ENCODE measurements at places on chromosomes 16 and 17.

DNA sequence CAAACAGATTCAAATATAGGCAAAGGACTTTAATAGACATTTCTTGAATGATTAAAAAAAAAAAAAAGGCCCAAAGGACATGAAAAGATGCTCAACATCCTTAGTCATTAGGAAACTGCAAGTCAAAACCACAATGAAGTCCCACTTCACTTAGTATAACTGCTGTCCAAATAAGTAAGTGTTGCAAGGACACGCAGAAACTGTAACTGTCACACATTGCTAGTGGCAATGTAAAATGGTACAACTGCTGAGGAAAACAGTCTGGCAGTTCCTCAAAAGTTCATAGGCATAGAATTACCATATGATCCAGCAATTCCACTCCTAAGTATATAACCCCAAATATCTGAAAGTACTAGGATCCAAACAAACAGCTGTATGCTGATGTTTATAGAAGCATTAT is 112.7 kb downstream of the BRIP1 start:
- no peak for ATAC-seq

GRCh38 chr16:66853261-66854139 is 9.3 kb downstream of the CA7 start:
- no peak for ATAC-seq

DNA sequence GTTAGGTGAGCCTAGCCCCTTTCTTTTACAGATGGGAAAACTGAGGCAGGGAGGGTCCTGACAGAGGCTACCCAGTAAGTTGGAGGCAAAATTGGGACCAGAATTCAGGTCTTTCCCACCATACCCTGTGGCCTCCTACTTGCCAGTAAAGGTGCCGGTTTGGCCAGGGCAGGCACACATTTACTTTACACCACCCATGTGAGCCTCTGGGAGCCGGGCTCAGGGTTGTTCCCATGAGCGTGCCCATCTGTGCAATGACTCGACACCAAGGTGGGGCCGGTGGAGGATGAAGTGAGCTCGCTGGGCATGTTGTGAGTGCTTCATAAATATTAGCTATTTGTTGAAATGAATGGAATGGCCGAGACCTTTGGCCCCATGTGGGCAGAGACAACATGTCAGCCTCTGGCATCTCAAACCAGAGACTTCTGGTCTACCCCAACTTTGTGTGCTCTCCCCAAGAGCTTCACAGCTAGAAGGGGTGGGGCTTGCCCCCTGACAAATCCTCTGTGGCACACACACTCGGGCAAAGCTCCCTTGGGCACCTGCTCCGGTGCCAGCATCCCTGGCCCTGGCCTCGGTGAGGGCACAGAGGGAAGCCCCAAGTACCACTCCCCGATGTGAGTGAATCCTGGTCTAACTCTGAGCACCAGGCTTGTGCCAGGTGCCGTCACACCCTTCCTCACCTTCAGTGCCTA is 60.1 kb downstream of the SRCIN1 start:
- no peak for ATAC-seq

- ATAC-seq, result no peak
Observed at GRCh38 chr17:43831633-43832032, 1.3 kb downstream of the MPP3 start.

- no peak for ATAC-seq
Observed at GRCh38 chr16:89915303-89916232, 3.1 kb upstream of the MC1R start.

- peak; percentile 43 for ATAC-seq
Observed at GRCh38 chr17:16986391-16986790, 14.5 kb upstream of the TNFRSF13B start.

- no peak for ATAC-seq
Observed at GRCh38 chr16:13335879-13336278, 434.5 kb downstream of the SHISA9 start.

GRCh38 chr16:86045591-86045971 is 146.6 kb downstream of the IRF8 start:
- no peak for ATAC-seq

DNA sequence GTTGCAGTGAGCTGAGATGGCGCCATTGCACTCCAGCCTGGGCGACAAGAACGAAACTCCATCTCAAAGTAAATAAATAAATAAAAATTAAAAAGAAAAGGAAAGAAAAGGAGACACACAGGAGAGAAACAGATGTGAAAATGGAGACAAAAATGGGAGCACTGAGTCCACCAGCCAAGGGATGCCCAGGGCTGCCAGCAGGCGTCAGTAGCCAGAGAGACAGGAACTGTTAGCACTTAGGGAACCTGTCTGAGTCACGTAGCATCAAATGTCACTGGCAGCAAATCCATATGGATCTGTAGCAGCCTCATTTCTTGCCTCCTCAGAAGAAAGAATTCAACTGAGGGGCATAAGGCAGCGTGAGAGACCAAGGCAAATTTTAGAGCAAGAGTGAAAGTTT is 79.7 kb downstream of the CYLD start:
- ATAC-seq, result peak; percentile 69

DNA sequence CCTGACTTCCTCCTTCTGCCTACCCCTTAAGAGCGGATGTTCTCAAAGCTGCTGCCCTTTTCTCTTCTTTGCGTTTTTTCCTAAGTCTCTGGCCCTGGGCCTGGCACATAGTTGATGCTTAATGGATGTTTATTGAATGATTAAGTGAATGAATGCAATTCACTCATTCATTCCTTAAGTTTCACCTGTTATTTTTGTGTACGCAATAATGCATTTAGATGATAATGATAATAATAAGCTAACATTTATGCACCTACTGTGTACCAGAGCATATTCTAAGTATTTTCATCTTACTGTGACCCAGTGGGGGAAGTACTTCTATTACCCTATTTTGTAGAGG is 4.4 kb downstream of the CCL5 start:
- ATAC-seq, result no peak

GRCh38 chr17:81130385-81131361 is 34.6 kb upstream of the PVALEF start:
- ATAC-seq, result peak; percentile 7

DNA sequence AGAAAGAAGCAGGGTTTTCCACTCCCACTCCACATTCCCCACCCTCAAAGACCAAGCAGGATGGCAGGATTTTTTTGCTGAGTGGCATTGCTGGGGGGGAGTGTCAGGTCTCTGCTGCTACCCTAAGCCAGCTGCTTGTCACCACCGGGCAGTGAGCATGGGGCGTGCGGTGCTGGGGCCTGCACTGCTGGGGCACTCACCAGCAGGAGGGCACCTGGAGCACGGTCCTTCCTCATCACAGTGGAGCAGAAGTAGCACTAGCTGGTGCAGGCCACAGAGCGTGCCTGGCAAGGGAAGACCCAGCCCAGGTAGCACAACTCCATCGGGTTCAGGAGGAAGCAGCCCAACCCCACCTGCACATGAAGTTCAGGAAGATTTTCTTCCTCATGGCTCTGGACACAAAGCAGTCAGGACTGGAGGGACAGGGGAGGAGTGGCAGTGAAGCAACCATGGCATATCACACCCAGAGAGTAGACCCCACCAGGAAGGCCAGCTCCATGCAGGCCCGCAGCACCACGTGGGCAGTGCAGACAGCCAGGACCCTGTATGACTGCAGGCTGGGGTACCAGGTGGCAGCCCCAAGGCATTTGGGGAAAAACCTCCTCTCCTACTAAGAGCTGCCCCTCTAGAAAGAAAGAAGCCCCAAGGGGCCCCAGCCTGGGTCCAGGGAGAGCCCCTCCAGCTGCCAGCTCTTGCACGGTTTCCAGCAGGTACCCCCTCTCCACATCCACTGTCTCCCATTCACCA is 16.7 kb upstream of the MYO18A start:
- no peak for ATAC-seq

DNA sequence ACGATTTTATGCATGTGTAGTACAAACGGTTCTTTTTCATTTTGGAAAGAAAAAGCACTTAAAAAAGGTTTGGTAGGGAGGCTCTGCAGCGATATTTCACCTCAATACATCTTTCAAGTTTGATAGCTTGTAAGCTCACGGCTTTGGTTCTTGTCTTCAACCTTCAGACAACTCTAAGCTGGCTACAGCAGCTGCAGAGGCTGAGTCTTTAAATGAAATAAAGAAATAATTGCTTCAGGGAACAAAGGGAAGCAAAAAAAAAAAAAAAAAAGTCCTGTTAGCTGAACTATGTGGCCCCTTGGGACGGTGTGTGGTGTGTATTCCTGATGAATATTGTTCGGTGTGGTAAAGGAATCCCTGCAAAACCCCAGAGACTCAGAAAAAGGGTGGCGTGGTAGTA is 265.1 kb downstream of the NTN1 start:
- ATAC-seq, result peak; percentile 43

- no peak for ATAC-seq
Observed at GRCh38 chr17:67700037-67700724, 17.6 kb upstream of the NOL11 start.

DNA sequence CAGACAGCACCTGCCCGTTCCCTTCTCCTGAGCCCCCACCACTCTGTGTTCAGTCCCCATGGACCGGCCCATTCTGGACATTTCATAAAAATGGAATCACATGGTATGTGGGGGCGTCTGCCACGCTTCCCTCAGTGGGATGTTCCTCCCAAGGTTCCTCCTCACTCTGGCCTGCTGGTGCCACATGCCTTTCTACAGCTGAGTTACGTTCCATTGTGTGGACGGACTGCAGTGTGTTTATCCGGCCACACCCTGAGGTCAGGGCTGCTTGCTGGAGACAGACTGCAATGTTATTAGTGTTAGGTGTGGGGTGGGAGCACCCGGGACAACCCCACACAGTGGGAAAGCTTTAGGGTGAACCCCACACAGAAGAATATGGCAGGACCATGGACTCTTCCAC is 5.9 kb upstream of the AATK start:
- ATAC-seq, result peak; percentile 44

DNA sequence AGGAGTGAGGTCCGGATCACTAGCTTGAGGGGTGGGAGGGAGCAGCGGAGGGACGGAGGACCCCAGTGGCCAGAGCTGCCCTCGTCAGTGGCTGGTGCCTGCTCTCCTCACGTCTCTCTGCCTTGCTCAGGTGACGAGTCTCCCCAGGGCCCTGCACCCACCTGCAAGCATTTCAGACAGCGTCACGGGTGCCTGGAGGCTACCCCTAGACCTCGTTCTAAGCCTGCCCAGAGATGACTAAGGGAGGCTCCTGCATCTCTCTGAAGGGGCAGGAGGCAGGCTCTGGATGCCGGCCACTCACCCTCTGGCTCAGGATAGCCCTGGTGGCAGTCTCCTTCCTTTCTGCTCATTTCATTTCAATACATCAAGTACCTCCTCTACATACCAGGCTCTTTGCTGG is 68.8 kb downstream of the MRC2 start:
- ATAC-seq, result peak; percentile 13

GRCh38 chr16:79049040-79049439 is 551.5 kb downstream of the MAF start:
- no peak for ATAC-seq

DNA sequence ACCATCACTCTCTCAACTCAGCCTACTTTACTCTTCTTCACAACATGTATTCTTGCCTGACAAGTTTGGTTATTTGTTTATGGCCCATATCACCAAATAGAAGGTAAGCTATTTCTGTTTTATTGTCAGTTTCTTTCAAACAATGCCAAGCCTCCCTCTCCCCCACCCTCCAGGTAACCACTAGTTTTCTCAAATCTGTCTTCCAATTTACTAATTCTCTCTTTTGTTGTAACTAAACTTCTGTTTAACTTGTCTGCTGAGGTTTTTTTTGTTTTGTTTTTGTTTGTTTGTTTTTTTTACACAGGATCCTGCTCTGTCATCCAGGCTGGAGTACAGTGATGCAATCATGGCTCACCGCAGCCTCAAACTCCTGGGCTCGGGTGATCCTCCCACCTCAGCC is 34.9 kb downstream of the CHCT1 start:
- ATAC-seq, result no peak

GRCh38 chr16:89507214-89507833 is 879 bp upstream of the SPG7 start:
- ATAC-seq, result no peak

DNA sequence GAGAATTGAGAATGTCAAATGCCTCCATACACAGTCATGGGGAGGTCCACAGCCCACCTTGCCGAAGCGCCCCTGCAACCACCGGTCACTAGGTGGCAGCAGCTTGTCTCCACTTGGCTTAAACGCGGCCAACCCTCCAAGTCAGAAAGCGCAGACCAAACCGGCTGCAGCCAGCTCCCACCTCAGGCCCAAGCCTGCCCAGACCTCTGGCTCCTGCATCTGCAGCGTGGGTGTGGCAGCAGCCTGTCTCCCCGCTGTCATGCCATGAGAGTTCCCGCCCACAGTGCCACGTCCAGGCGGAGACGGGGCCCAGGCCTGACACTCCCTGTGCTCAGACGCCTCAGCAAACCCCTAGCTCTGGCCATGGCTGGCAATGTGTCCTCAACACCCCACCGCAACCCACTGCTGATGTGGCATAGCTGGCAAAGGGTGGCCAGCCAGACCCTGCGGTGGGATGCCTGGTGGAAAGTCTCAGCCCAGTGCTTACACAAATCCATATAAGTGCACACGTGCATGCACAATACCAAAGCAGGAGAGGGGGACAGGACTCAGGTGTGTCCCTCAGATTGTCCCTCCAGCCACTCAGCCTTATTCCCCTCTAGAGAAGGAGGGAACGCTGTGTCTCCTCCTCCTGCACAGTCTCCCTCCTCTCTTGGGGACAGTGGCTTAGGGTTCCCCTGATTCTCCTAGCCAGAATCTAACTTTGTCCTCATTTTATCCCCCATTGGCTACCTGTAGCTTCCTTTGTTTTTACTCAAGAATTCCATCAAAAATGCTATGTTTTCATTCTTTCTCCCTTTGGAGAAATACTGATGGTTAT is 10.9 kb downstream of the COPZ2 start:
- ATAC-seq, result peak; percentile 70

- ATAC-seq, result peak; percentile 58
Observed at GRCh38 chr17:9284884-9285283, 263.6 kb downstream of the NTN1 start.

DNA sequence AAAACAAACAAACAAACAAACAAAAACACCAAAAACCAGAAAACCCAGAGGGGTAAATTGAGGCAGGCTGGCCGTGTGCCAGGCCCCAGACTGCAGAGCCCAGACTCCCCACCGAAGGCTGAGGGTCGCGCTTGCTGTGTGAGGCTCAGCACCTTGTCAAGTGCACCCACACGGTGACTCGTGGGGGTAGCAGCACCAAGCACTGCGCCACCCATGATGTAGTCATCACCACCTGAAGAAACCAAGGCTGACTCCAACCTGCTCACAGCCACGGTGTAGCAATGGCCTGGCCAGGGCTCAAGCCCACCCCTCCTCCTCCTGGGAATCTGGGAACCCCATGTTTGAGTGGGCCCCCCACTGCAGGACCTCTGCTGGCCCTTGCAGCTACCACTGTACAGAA is 11.9 kb downstream of the MCRIP1 start:
- peak; percentile 2 for ATAC-seq

DNA sequence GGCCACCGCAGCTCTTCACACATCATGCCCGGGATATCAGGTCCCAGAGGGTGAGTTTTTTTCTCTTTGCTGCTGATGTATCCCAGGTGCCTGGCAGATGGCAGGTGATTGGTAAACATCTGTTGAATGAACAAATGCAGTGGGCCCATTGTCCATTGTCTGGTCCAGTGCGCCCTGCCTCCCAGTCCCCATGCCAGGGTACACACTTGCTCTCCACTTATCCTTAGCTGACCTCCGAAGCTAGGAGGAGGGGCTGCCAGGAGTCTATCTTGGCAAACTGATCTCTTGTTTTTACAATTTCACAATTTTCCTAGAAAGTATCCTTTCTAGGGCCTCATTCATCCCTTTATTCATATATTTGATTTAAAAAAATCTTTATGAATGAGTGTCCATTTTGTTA is 196.0 kb downstream of the RAB11FIP4 start:
- ATAC-seq, result no peak

All from motor neuron (in vitro differentiated cells).